ENCODE measurements at places on chromosomes 1 and 21.

DNA sequence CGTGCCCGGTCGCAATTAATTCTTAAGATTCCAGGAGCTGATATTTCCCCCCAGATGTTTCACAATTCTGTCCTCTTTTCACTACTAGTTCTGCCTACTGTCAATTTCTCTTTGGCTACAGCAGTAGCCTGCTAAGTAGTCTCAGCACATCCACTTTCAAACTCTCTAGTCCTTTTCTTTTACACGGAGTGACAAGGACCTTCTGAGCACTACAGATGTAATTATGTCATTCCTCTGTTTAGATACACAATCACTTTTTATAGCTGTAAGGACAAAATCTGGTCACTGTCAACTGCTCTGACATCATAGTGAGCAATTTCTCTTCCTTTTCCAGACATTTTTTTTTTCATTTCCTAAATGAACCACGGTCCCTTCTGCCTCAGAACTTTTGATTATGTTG lies 421.7 kb upstream of the CHRM3 start:
- no peak for DNase-seq

DNA sequence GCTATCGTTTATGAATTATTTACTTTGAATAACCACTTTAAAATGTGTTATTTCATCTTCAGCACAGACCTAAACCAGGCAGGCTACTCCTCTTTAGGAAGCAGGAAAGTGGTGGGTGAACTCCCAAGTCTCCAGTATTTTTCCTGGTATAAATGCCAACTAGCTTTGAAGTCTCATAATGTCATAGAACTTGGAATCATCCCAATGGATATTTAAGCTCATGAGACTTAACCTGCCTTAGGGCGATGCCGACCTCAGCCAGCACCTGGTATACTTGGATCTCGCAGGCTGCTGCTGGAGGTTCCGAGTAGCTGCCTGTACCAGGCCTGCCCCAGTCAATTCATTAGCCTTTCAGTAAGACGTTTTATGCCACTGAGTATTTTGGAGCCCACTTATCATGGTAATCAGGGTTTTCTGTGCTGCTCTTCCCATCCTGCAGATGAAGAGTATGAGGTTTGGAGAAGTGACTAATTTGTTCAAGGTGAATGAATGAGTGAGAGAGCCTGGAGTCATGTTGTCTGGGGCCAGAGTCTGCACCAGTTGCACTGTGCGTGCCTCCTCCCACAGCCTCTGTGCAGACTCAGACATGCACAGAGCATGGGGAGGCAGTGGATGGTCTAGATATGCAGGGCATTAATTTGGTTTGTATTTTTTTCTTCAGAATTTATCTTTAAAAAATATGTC lies 34.9 kb downstream of the VANGL1 start:
- DNase-seq: no peak

DNA sequence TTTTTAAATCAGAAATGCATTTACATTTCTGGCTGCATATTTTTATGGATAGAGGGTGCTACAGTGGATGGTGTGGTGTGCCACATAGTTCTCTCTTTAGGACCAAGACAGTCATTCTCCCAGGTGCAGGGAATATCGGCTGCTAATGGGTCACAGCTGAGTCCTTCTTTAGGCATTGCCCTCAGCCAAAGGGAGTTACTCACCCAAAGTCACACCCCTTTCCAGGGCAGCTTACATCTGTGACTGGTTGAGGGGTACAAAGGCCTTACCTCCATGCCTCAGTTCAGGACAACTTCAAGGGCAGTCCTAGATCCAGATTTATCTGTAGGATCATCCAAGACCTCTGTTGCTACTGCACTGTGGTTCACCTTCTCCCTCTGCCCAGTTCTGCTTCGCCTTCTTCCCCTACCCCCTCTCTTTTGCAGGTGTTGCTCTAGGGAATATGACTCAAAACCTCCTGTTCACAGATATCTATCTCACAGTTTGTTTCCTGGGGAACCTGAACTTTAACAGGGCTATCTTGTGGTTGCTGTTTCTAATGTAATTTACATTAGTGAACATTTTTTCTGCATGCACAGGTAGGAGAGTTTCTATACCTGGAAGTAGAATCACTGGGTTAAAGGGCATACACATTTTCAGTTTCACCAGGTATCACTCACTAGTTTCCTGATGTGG lies 413.9 kb downstream of the RPS6KC1 start:
- DNase-seq: no peak

GRCh38 chr1:7960867-7961215 lies 670 bp upstream of the PARK7 start:
- no peak for DNase-seq

DNA sequence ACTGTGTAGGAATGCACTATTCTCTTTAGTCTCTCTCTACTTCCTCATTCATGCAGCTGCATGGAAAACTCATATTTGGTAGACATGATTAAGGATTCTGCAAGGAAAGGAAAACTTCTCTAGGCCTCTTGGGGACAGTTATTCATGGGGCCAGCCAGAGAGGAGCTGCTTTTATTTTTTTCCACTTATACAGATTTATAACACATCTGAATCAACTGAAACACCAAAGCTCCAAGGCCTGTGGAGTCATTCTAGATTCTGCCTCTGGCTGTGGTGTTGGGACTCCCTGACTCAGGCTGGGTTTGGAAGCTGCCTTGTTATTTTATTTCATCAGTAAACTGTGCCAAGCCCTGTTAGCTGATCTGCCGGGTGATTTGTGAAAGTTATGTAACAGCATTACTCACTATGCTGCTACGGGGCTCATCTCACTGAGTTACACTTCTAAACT lies 83.9 kb upstream of the EDEM3 start:
- no peak for DNase-seq
